ENCODE measurements at places on chromosomes 2 and 18. TPM values are rescaled to one million over a fixed set of nuclear protein-coding genes. Genes with fewer than 3 reads are reported as not detected.

The OTX1 gene
- polyA plus RNA-seq, result 0.23 TPM

The KCNE4 gene
- not detected for polyA plus RNA-seq

- DNase-seq, result no peak
Measured at GRCh38 chr18:51278045-51278649, 80.7 kb upstream of the MEX3C start.

DNA sequence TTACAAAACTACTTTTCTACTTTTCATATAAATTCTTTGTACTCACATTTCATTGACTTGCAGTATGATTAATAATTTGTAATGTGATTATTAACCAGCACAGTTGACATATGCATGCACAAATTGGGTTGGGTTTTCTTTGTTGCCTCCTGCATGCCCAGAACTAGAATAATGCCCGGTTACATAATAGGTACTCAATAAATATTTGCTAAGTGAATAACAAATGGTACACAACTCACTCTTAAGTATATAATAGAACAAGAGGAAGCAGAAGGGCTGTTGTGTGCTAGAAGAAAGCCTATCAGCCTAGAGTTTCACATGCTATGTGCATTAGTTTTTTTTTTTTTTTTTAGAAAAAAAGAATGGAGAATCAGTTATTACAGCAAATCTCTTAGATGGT is 9.3 kb downstream of the RDH14 start:
- DNase-seq, result no peak

- DNase-seq, result no peak
Measured at GRCh38 chr18:14978962-14979535, 231.1 kb downstream of the ANKRD30B start.

Data from GM12878 (cell line).